ENCODE measurements at places on chromosomes 5 and 9.

- DNase-seq, result peak; percentile 44
These were observed 11.1 kb downstream of the SH2D3C start for GRCh38 chr9:127767410-127767809.

GRCh38 chr5:135069016-135069770, 35.2 kb upstream of the PITX1 start:
- DNase-seq, result peak; percentile 60

GRCh38 chr5:115480271-115480670, 64.3 kb downstream of the FEM1C start:
- no peak for DNase-seq

DNA sequence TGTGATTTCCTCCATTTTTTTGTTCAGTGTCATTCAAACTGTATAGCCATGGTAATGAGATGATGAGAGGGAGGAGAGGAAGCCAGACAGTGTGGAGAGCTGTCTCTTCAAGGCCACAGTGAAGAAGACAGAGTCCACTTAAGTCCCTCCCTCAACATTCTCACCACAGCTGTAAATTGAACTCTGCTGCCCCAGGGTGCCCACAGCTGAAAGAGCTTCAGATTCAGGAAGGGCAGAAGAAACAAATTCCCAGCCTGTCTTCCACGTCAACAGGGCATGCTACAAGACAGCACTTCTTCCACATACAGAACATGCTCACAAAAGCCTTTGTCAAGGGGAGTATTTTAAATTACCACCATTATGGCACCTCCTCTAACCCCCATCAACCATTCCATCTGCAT, 100.4 kb downstream of the KLHL3 start:
- no peak for DNase-seq

GRCh38 chr5:13143630-13144029, 800.9 kb downstream of the DNAH5 start:
- DNase-seq, result peak; percentile 3

DNA sequence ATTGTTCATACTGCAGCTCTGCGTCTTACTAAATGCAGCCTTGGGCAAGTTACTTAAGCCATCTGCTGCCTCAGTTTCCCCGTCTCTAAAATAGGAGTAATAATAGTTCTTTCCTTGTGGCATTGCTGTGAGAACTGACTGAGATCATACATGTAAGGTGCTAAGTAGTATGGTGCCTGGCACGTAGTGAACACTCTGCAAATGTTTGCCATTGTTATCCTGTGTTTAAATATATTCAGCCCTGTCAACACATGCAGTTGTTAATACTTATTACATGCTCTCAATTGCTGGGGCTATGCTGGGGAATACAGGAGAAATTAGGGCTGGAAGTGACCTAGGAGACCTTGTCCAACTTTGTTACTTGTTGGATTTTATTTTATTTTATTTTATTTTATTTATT, 105.2 kb upstream of the RAI14 start:
- DNase-seq, result no peak

DNA sequence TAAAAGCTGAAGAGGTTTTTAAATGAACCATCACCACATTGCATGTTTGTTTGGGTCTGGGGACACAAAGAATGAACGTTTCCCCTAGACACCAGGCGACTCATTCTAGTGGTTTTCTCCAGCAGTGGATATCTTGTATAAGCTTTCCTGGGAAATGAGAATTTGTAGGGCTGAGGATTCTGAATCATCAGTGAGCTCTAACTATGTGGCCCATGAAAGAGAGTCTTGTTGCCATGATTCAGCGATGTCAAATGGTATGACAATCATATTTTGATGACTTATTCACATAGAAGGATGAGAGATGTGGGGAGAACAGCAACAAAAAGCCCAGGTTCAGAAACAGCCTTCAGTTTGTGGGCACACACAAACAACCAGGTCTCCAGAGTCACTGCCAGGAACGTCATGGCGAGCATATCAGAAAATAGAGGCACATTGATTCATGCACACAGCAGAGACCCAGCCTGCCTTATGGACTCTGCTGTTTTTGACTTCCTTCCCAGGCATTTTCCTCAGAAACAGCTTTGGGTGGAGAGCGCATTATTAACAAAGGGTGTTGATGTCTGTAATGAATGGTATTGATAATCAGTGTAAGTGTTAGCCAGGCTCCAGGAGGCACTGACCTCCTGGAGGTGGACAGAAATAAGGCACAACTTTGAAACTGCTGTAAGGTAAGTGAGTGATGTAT, 13.3 kb downstream of the ZNF474 start:
- DNase-seq, result peak; percentile 74

Measured in osteoblast (primary cell).